ENCODE measurements at places on chromosomes 3 and 15.

- DNase-seq = no peak
Measured at GRCh38 chr3:62144482-62144881, 228.9 kb downstream of the FEZF2 start.

- no peak for DNase-seq
Measured at GRCh38 chr3:160291290-160291908, 66.2 kb downstream of the C3orf80 start.

DNA sequence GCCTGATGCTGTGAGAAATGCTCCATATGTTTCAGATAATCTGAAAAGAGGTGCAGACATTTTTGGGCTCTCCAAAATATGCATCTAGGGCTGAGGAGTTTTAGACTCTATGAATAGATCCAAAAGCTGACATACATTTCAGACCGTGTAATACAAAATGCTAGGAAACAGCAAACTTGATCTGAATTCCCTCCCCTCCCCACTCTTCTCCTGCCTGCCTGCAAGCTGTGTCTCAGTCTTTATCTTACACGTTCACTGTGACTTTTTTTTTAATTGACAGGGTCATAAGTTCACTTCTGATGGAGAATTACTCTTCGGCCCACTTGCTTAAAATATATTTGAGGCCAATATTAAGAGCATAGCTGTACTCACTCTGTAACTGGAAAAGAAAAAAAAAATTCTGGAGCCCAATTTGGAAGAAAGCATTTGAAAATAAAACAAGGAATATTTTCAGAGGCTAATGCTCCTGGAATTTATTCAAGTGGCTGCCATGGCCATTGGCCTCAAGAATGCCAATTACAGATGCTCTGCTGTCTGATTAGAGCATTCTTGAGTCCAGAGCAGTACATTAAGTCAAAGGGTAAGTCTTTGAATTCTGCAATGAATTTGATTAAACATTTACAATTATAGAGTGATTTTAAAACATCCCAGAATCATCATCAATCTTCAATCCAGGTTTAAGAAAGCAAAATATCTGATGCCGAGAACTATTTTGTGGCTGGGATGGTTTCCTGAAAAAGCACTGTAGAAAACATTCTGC is 146.2 kb upstream of the SEMA6D start:
- DNase-seq = no peak

DNA sequence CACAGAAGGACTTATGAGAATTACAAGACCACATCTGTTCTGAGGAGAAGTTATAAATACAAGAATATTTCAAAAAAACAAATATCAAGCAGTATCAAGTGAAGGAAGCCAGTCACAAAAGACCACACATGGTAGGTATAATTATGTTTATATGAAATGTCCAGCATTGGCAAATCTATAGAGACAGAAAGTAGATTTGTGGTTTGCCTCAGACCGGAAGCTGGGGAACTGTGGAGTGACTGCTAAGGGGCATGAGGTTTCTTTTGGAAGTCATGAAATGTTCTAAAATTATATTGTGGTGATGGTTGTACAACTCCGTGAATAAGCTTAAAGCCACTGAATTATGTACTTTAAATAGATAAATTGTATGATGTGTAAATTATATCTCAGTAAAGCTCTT is 136.9 kb downstream of the FRMD5 start:
- no peak for DNase-seq

- no peak for DNase-seq
Measured at GRCh38 chr3:43699864-43700263, 9.1 kb downstream of the ABHD5 start.

DNA sequence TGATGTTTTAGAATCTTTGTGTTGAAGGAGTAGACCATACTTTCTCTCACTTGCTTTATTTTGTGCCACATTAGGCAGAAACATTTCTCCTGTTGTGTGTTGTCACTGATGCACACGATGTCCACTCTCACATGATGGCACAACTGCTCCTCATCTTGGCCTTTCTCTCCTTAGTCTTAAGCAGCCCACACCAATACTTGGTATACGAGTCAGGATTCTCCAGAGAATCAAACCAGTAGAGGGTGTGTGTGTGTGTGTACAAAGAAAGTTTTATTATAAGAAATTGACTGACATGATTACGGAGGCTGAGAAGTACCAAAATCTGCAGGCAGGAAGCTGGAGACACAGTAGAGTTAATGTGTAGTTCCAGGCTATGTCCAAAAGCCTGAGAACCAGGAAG is 187.1 kb downstream of the ALCAM start:
- DNase-seq = no peak

DNA sequence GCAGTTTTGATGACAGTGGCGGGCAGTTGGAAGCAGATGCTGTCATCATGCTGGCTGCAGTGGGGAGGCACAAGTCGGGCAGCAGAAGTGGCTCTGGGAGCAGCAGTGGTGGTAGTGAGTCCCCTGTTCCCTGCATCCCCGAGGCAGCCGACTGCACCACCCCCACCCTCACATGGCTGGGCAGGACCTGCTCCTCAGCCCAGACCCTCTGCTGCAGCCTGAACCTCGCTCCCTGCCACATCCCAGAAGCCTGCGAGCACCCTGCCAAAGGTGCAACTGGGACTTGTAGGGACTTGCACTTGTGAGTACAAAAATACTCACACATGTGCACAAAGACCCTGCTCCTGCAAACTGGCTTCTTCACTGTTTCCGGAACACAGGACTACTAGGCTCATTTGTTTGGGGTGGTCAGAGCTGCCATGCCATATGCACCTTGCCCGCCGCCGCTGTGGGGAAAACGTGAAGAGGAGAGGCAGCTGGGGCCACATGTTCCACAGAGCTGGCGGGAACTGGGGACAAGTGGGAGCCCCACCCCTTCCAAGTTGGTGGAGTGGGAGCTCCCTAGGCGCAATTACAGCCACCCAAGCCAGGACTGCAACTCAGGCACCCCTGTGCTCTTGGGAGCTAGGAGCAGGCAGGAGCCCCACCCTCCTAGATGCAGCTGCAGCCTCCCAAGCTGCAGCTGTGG is 2.2 kb downstream of the JMJD7 start:
- DNase-seq = no peak

DNA sequence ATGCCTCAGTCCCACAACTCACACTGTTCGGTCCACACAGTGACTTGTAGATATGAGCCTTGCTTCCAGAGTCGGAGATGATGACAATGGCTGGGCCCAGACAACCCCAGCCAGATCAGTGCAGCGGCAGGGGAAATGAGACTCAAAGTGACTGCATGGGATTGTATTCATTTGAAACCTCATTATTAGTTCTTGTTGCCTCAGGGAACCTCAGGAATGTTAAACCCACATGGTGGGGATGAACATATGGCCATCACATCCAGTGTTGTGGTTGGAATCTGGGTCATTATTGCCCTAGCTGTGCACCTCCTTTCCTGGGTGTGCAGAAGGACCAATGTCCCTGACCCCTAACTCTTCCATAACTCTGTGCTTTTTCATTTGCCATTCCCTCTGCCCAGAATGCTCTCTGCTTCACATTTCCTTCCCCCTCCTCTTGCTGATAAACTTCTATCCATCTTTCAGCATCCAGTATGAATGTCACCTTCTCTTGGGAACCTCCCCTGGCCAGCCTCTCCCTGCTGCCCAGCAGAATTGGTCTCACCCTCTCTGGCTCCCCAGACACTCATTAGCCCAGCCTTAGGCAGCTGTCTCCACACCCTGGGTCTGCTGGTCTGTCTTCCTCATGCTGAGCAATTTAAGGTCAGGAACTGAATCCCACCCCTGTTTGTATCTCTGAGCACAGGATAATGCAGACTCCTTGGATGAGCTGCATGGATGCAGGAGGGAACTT is 67.0 kb upstream of the TNFAIP8L3 start:
- no peak for DNase-seq

- no peak for DNase-seq
Measured at GRCh38 chr3:69370156-69370883, 15.6 kb downstream of the FRMD4B start.

Measured in effector CD4-positive, alpha-beta T cell (primary cell).